ENCODE measurements at places on chromosomes 5 and 9.
A peak's percentile ranks its signal among the peaks of the same experiment; 100 is the strongest.

- no peak for DNase-seq
These were observed 36.0 kb downstream of the NDUFS6 start for GRCh38 chr5:1836891-1837880.

- DNase-seq, result no peak
These were observed 47.1 kb downstream of the MAT2B start for GRCh38 chr5:163552536-163552935.

DNA sequence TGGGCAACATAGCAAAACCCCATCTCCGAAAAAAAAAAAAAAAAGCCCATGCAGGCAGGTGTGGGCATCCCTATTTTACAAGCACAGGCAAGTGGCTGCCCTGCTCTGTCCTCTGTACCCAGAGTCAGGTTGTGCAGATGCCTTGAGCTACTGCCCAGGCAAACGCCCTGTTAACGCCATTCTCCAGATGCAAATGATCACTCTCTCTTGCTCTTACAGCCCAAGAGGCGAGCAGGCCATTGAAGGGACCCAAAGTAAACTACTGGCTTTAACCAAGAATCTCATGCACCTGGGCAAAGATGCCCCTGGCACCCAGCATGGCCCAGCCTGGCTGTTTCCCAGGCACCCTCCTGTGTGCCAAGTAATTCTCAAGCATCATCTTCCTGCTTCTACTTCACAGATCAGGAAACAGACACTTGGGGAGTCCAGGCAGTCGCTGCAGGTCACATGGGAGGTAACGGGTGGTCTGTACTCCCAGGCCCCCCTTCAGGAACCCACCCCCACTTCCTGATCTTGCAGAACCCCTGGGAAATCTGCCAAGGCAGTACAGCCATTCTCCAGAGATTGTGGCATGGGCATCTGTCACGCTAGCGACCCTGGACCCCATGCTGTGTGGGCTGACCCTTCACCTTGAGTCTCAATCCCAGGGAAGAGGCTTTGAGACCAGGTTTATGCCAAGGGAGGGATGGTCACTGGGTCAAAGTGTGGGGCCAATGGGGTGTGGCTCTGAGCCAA lies 14.2 kb downstream of the EEIG1 start:
- no peak for DNase-seq

DNA sequence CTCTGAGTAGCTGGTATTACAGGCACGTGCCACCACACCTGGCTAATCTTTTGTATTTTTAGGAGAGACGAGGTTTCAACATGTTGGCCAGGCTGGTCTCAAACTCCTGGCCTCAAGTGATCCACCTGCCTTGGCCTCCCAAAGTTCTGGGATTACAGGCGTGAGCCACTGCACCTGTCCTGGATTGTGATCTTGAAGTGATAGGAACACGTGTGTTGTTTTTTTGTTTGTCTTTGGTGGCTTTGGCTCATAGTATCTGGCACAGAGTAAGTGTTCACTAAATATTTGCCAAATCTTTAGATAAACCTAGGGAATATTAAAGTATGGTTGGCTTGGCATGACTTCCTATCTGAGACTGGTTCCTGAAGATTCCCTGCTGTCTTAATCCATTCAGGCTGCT lies 172.7 kb downstream of the ARHGAP26 start:
- DNase-seq, result no peak

GRCh38 chr5:123209502-123210027 lies 120.5 kb downstream of the PRDM6 start:
- DNase-seq, result peak; percentile 44

DNA sequence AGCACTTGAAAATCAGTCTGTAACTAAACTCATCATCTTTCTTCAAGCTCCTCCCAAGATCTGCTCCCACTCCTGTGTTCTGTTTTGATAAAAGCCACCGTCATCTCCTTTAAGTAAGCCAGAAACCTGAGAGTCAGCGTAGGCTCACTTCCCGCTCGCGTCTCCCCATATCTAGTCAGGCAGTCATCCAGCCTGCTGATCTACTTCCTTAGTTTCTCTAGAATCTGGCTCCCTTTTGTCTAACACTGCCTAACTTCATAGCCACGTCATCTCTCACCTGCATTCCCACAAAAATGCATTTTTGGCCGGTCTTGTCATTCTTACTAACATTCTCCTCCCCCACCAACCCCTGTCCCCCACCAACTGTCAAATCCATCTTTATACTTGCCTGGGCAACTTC lies 3.0 kb upstream of the TJP2 start:
- no peak for DNase-seq

GRCh38 chr9:3455717-3456116 lies 70.1 kb downstream of the RFX3 start:
- no peak for DNase-seq

DNA sequence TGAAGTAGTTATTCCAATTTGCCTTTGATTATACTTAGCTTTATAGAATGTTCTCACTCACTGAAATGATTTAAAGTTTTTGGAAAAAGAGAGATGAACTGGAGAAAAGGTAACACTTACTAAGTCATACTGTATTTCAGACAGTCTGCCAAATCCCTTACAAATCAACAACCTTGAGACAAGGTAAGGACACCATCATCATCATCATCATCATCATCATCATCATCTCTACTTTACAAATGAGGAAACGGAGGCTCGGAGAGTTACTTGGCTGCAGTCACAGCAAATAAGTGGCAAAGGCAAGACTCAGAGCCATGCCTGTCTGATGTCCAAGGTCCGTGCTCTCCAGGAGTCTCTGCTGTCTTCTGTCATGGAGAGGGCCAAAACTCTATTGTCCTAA lies 9.4 kb downstream of the GDA start:
- DNase-seq, result no peak

- no peak for DNase-seq
These were observed 456 bp downstream of the KDM3B start for GRCh38 chr5:138352722-138353559.

DNA sequence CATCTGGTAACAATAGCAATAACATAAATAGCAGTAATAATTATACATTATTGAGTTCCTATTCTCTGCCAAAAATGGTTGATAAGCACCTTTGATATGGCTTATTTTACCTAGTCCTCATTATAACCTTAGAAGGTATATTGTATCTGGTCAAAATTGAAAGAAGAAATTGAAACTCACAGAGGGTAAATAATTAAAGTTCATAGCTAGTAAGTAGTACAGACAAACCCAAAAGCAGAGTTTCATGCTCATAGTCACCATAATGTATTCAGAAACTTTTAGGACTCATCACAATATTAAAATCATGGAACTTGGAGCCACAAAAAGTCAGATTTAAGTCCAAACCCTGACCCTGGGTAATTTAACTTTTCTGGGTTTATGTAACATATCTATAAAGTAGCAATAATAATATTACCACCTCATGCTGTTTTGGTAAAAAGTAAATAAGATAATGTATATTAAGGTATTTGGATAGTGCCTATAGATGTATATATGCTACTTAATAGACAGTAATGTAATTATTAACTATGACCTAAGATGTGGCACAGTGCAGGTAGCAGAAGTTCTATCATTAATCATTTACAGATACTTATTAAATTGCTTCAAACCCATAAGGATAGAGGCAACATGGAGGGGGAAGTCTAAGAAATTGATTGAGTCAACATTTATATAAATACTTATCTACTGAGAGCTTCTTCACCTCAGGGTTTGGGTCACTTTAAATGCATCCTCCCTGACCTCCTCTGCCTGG lies 32.4 kb downstream of the STK32A start:
- no peak for DNase-seq

GRCh38 chr5:99033014-99033900 lies 104.5 kb upstream of the CHD1 start:
- DNase-seq, result no peak

GRCh38 chr5:173622183-173623047 lies 6.0 kb upstream of the BOD1 start:
- DNase-seq, result no peak

GRCh38 chr5:2141254-2142000 lies 258.7 kb upstream of the IRX4 start:
- DNase-seq, result no peak

- DNase-seq, result no peak
These were observed 197.7 kb downstream of the PLK2 start for GRCh38 chr5:58262226-58262625.

DNA sequence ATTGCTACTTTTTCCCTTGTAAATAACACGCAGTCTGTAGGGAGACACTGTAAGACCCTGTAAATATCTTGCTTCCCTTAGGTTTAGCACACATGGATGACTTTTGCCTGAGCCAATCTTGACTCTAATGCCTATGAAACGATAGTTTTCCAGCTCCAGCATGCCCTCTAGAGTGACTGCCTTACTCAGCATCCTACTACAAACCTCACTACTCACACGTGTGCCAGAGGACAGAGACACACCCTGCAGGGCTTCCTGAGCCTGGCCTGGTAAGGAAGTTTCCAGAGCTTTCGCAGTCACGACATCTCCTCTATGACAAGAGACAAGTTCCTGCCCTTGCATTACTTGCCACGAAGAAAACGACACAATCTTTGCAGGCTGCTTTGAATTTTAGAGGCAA lies 138.1 kb downstream of the ATPSCKMT start:
- DNase-seq, result peak; percentile 63

DNA sequence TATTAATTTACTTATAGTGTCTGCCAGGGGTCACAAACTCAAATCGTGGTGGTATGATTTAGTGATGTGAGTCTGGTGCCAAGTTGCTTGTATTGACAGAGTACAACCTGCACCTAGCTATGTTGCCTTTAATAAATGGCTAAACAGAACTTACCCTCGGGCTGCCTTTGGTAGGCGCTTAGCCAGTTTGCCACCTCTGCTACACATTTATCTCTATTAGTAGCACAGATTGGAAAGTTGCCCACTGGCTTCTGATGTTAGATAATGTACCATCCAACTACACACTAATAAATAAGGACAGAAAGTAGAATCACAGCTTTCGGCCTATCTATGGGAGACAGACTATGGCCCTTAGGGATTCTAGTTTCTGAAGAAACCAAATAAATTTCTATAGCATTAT lies 368.4 kb downstream of the MAN2A1 start:
- no peak for DNase-seq

GRCh38 chr5:139693676-139694364 lies 45.7 kb downstream of the CXXC5 start:
- no peak for DNase-seq

- no peak for DNase-seq
These were observed 25.9 kb downstream of the ROPN1L start for GRCh38 chr5:10467281-10468198.

GRCh38 chr5:73030995-73031394 lies 75.2 kb downstream of the FCHO2 start:
- peak; percentile 61 for DNase-seq

DNA sequence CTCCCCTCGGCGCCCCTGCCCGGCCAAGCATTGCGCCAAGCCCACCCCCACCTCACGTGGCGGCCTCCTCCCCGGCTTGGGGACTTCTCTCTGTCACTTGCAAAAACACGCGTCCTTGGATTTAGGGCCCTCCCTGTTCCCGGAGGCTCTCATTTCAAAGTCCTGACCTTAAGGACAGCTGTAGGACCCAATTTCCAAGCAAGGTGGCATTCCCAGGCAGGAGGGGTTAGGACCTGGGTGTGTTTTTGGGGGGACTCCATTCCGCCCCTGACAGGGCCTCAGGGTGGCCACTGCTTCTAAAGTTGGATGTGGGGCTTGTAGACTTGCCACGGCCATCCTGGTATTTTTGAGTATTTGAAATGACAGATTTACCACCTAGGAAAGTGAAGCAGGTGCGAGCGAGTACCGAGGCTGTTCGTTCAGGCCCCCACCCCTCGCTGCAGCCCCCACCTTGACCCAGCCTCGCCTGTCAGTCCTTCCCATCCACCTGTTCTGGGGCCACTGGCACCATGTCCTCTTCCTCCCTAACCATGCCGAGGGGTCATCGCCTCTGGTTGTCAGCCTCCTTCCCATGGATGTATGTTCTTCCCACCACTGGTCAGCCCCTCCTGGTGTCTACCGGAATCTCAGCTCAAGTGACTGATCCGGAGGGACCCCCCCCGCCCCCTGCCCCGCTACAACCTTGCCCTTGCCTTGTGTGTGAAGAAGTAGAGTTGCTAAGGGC lies 52.4 kb downstream of the MRPL36 start:
- no peak for DNase-seq

- no peak for DNase-seq
These were observed 172.2 kb downstream of the CCDC192 start for GRCh38 chr5:127875235-127876021.

DNA sequence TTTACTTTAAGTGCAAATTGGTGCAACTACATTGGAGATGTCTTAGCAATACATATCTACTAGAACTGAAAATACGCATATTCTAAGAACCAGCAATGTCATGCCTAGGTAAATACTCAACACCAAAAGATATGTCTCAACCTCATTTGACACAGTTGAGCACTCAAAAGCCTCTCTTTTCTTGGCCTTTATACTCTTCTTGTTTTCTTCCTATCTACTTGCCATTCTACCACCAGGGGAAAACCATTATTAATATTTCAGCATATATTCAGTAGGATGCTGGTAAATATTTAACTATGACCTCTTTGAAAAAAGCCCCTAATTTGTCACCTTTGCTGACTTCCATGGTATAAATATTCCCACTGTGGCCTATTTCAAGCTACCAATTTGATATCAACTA lies 443.8 kb downstream of the LRRC70 start:
- DNase-seq, result no peak

DNA sequence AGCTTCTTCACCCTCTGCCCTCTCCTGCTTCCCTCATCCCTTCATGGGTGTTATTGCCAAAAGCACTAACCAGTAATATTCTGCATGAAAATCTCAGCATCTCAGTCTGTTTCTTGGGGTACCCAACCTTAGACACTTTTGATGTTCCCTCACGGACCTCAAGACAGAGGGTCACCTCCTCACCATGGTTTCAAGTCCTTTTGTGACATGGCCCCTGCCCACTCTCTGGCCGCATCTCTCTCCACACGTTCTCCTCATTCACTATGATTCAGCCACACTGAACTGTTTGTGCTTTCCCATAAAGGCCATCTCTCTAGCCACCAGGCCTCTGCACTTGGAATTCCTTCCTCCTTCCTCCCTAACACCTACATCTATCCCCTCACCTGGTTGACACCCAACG lies 111.5 kb upstream of the SPOCK1 start:
- no peak for DNase-seq

DNA sequence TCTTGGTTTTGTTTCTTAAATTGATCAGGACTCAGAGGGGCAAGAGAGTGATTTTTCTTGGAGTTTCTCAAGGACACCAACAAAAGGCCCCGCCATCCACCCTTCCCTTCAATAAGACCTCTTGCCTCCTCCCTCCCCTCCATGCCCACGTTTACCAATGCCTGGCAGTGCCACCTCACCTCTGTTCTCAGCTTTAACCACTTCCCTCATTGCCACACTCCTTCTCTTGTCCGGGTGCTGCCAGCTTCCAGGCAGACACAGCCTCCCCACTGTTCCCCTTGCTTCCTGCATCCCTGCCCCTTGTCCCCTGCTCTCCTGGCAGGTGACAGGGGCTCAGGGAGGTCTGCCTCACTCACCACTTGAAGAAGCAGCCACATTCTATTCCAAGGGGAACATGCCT lies 90.8 kb downstream of the LHX2 start:
- no peak for DNase-seq

DNA sequence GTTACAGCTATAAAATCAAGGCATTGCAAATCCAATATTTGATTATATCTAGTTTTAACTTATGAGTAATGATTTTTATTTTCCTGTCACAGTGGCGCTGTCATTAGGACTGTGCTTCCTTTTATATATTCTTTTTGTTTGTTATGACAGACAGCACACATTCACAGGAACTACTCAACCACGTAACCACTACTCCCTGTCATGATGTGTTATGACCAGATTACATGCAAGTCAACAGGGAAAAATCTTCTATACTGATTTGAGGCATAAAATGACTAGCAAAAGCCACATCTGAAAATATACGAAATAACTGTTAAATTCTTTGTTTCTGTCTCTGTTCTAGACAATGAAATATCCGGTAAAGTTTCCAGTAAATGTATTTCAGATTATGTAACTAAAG lies 25.4 kb downstream of the SREK1 start:
- no peak for DNase-seq

GRCh38 chr9:75106857-75107256 lies 18.5 kb downstream of the OSTF1 start:
- no peak for DNase-seq
